T-cell (primary cell): ENCODE measurements at places on chromosomes 1 and 21.
A peak's percentile ranks its signal among the peaks of the same experiment; 100 is the strongest.

- no peak for DNase-seq
Observed at GRCh38 chr1:59188413-59189213, 108.3 kb upstream of the FGGY start.

- no peak for DNase-seq
Observed at GRCh38 chr1:195745189-195746010, 862.8 kb downstream of the KCNT2 start.

DNA sequence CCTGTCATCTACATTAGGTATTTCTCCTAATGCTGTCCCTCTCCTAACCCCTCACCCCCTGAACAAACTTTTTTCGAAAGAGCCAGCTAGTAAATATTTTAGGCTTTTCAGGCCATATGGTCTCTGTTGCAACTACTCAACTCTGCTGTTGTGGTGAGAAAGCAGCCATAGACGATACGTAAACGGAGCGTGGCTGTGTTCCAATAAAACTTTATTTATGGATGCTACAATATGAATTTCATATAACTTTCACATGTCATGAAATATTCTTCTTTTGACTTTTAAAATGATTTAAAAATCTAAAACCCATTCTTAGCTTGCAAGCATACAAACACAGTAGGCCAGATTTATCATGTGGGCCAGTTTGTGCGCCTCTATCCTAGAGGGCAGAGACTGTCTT is 11.2 kb upstream of the RPS6KA1 start:
- DNase-seq: no peak

DNA sequence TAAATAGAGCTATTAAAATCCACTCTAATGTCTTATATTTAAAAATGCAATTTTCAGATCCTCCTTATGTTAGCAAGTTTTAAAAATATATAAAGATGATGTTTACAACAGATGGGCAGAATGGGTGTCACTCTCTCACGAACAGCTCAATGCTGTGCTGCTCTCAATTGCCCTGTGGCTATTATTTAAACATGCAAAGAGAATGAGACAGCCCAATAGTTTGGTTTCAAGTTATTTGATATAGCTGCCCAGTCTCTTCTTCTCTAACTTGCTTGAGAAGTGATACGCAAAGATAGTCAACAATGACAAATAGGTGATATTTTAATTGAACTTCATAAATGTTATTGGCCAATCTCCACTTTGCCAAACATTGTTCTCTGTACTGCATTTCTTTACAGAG is 199.3 kb upstream of the GREM2 start:
- no peak for DNase-seq

DNA sequence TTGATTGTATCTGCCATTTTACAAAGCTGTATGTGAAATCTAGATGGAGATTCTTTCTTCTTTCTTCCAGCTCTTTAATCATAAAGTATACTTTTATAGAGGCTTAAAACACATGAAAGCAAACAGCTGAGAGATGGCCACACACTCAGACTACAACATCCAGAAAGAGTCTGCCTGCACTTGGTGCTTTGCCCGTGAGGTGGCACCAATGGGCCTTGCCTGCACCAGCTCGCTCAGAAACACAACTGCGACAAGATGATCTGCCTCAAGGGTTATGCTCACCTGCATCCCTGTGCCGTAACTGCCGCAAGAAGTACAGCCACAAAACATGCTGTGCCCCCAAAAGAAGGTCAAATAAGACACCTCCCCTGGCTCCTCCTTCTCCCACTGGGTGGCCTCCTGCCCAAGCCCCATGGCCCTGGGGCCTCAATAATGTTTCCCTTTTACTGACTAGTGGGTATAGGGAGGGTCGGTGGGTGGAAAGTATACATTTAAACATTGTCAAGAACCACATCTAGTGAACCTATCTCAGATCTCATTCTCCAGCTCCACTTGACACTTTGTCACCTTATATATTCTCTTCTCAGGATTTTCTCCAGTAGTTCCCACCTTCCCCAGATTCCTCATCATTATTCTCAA is 66.7 kb upstream of the ANGPTL3 start:
- DNase-seq: peak; percentile 4

DNA sequence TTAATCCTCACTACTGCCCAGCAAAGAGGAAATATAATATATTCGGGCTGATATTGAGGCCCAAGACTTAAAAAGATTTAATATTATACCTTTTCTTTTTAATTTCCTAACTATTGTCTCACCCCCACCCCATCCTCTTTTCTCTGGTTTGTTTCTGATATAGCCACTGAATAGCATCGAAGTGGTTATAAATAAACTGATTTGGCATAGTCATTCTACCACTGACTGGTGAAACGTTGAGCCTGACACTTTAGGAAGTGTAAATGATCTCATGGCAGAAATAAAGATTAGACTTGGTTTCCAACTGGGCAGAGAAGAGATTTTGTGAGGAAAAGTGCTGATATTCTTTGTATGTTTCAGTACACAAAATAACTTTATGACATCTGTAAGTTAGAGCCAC is 39.3 kb downstream of the DTL start:
- no peak for DNase-seq

DNA sequence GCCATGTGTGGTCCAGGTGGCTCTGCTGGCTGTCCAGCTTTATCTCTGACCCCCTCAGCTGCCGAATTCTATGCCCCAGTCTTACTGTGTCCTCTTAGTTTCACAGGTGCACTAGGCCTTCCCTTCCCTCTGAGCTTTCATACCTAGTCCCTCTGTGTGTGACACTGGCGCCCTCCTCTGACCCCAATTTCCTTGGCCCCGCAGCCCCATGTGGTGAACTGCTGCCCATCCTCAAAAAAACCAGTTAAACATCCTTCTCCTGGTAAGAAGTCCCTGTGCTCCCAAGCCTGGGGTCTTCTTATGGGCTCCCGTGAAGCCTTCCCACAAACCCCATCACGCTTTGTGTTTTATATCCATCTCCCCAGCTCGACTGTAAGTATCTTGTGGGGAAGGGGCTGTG is 93.9 kb upstream of the TSPAN2 start:
- DNase-seq: no peak

- no peak for DNase-seq
Observed at GRCh38 chr1:203331224-203331623, 19.7 kb downstream of the FMOD start.

- no peak for DNase-seq
Observed at GRCh38 chr1:227559499-227559898, 3.9 kb upstream of the ZNF678 start.

DNA sequence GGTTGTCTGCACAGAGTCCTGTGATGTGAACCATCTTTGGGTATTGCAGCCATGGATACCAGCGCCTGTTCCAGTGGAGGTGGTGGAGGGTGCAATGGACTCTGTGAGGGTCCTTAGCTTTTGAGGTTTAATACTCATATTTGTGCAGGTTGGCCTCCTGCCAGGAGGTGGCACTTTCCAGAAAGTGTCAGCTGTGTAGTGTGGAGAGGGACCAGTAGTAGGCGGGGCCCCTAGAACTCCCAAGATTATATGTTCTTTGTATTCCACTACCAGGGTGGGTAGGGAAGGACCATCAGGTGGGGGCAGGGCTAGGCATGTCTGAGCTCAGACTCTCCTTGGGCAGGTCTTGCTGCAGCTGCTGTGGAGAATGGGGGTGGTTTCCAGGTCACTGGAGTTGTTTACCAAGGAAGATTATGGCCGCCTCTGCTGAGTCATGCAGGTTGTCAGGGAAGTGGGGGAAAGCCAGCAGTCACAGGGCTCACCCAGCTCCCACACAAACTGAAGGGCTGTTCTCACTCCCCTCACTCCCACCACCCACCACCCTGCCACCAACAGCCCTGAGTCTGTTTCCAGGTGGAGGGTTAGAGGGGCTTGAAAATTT is 31.2 kb upstream of the ZNF678 start:
- DNase-seq: no peak

GRCh38 chr1:2311184-2312032 is 79.9 kb downstream of the MORN1 start:
- DNase-seq: peak; percentile 72

DNA sequence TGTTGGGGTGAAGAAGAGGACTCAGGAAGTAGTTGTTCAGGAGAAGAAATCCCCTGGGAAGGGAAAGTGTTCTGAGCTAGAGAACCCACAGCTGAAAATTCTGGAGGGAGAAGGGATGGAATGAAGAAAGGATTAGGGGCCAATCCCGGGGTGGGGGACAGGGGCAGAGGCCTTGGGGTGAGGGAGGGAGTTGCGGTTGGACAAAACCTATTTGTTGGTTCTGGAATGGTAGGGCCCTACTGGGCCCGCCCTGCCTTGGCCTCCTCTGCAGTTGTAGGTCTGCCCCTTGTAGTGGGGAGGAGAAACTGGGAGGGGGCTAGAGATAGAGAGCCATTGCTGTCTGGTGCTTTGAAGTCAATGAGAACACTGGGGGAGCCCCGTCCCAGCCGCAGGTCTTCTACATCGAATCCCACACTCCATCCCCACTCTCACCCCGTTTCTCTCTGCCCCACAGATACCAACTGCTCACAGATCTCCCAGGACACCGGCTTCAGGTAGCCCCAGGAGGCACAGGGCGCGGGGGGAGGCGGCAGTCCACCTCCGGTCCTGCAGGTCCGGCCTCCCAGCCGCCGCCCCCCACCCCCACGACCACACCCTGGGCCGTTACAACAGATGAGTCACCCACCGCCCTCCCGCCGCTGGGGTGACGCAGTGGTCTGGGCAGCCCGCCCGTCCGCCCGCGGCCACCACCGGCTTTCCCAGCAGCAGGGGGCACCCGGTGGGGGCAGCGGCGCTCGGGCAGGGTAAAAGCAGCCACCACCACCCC is 1.1 kb downstream of the TAGLN2 start:
- DNase-seq: peak; percentile 75

DNA sequence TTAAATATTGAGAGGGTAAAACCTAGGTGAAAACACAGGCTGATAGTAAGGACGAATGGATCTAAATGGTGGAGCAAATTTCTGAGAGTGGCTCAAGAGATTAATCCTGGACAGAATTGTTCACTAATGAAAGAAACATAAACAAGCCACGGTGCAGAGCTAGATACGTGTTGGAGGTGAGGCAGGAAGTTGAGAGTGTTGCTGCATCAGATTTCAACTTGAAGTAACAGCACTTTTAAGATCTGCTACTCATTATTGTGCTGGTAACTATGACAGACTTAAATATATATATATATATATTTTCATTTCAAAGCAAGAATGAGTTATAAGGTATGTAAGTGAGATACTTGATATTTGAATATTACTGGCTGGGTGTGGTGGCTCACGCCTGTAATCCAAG is 64.9 kb downstream of the PTGS2 start:
- no peak for DNase-seq

DNA sequence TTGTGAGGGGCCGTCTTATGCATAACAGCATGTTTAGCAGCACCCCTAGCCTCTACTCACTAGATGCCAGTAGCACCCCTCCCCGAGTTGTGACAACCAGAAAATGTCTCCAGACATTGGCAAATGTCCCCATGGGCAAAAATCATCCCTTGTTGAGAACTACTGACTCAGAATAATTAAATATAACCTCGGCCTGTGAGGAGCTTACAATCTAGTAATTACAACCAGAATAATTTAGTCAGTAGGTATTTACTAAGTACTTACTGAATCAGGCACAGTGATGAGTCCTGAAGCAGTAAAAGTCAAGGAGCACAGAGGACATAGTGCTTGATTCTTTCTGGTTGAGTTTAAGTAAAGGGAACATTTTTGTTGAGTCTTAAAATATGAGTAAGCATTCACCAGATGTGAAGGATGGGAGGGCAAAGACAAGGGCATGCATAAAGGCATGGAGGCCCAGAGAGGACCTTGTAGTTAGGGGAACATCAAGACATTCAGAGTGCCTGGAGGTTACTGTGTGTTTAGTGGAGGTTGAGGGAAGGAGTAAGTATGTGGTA is 44.1 kb upstream of the KCNQ4 start:
- no peak for DNase-seq

GRCh38 chr1:65992165-65992821 is 199.6 kb downstream of the PDE4B start:
- DNase-seq: no peak

GRCh38 chr1:94863297-94863911 is 43.2 kb downstream of the SLC44A3 start:
- no peak for DNase-seq

DNA sequence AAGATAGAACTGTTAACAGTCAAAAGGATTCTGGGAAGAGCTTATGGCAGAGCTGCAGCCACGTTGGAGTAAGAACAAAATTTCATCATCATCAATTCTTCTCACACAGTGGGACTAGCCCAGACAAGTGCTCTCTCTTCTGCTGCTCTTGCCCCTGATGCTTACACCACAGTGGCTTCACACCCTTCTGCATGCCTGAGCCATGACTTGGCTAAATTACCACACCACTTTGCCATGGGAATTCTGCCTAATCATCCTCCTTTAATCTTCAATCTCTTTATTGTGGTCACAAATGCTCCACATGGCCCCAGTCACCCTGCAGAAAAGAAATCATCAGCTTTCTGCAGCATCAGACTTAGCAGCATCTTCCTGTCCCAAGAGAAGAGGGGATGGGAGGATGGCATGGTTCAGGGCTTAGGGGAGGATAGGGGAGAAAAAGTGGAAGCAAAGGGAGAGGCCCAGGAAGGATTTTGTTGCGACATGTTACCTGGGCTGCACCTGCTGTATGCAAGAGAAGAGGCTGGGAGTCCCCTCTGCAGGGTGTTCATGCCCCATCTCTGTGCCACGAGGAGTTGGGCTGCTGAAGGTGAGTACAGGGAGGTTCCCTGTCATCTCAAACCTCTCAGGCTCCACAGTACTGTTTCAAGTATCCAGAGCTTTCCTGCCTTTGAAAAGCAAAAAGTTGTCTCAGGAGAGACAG is 9.0 kb upstream of the RPTN start:
- no peak for DNase-seq

GRCh38 chr1:224168859-224169380 is 14.1 kb upstream of the DEGS1 start:
- no peak for DNase-seq

- no peak for DNase-seq
Observed at GRCh38 chr1:50424045-50424883, 1.0 kb upstream of the DMRTA2 start.

DNA sequence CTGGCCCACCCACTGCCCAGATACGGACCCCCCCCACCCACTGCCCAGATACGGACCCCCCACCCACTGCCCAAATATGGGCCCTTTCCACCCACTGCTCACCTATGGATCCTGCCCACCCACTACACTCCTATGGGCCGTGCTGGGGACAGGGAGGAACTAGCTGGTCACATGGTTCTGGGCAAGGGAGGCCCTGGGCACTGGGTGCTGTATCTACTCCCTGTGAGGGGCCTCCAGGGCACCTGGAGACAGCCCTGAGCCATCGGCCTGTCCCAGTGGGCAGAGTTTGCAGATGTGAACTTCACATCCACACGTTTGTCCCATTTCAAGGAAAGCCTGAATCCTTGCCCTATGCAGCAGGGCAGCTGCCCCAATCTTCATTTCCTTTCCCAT is 71.4 kb upstream of the COL6A1 start:
- DNase-seq: no peak

GRCh38 chr1:239308701-239309333 is 77.6 kb upstream of the CHRM3 start:
- no peak for DNase-seq

- peak; percentile 38 for DNase-seq
Observed at GRCh38 chr1:111615870-111616715, 3.5 kb upstream of the RAP1A start.
